ENCODE measurements at places on chromosomes 2 and 18. TPM values are rescaled to one million over a fixed set of nuclear protein-coding genes. Genes with fewer than 3 reads are reported as not detected.

TLX2 gene
- polyA plus RNA-seq: not detected

SYT4 gene
- 1.3 TPM for polyA plus RNA-seq

NT5DC4 gene
- 0.79 TPM for polyA plus RNA-seq

DOCK10 gene
- polyA plus RNA-seq: 1.1 TPM

DSG4 gene
- polyA plus RNA-seq: 0.41 TPM

ZSWIM2 gene
- 0.45 TPM for polyA plus RNA-seq

MC4R gene
- polyA plus RNA-seq: not detected

GALNT14 gene
- polyA plus RNA-seq: 10.4 TPM

CNDP1 gene
- 0.74 TPM for polyA plus RNA-seq

GRB14 gene
- 6.4 TPM for polyA plus RNA-seq

NEURL3 gene
- polyA plus RNA-seq: 1.8 TPM

NEDD4L gene
- polyA plus RNA-seq: 104 TPM

QPCT gene
- 0.81 TPM for polyA plus RNA-seq

TOGARAM2 gene
- polyA plus RNA-seq: 1.3 TPM

AGXT gene
- 157 TPM for polyA plus RNA-seq

NIFK gene
- 54.6 TPM for polyA plus RNA-seq

LHCGR gene
- 0.09 TPM for polyA plus RNA-seq

ERMN gene
- polyA plus RNA-seq: 0.64 TPM

TBR1 gene
- polyA plus RNA-seq: not detected

RAMP1 gene
- polyA plus RNA-seq: 329 TPM

INPP5D gene
- 3.3 TPM for polyA plus RNA-seq

SFT2D3 gene
- not detected for polyA plus RNA-seq

PAX8 gene
- polyA plus RNA-seq: 0.16 TPM

TMEM169 gene
- 0.91 TPM for polyA plus RNA-seq

All from hepatocyte (in vitro differentiated cells).